ENCODE measurements at places on chromosomes 7 and 10.

- DNase-seq: no peak
Measured at GRCh38 chr7:20340839-20341238, 10.1 kb downstream of the ITGB8 start.

- DNase-seq: no peak
Measured at GRCh38 chr7:88737632-88738031, 21.9 kb upstream of the ZNF804B start.

DNA sequence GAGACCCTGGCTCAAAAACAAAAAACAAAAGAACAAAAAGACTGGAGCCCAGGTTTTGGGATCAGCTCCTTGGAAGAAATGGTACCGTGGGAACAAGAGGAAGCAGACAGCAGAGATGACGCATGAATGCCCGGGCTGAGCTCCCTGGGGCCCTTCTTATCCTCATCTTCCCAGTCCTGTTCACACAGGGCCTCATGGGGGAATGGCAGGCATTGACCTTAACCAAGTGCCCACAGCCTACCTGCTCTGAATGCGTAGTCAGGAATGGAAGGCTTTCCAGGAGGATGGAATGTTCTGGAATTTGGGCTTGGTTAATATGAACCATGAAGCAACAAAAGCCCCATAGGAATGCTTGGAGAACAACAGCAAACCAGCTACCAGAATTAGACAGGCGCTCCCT lies 154.7 kb downstream of the PRPF18 start:
- DNase-seq: no peak

DNA sequence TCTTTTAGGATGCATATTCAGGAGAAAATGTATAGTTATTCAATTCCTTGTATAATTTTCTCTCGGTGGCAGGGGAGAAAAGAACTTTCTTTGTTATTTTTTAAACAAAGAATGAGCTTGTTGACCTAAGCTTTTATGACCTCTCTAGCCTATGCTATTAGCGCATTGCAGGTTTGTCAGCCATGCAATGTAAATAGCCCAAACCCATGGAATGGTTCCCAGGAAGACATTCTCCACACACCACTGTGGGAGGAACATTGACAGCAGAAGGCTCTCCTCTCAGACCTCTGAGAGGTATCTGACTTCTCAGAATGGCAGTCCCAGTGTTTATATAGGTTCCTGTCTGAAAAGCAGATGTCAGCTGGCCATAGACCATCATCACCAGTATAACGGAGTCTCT lies 19.6 kb upstream of the AGBL3 start:
- no peak for DNase-seq

DNA sequence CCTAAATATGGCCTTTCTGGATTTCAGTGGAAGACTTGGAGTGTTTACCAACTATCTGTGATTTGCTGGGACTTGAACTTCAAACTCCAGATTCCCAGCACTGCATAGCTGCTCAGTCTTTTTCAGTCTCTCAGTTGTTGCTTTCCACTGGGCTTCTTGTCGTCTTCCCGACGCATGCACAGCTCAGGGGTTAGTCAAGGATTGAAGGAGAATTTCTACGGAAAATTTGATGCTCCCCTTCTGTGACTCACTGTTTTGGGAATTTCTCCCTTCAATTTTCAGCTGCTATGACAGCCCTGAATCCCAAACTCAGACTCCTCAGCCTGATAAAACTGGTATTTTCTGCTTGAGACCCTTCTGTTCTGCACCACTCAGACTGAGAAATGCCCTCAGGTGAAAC lies 91.7 kb downstream of the CYP26A1 start:
- no peak for DNase-seq

DNA sequence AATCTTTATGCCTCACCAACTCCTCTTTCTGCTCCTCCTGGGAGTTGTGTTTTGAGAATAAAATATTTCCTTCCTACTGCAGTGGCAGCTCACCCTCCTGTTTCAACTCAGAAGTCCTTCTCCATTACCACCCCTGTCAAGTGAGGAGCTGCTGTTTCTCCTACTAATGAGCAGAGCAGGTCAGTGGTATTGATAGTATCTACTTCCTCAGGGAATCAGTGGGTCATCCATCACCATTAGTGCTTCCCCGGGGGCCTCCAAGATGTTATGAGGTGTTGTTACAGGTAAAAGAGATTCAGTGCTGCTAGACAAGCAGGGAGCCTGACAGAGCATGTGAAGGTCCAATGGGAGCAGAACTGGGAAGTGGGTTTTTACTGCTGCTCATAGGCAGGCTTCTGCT lies 795.2 kb downstream of the REEP3 start:
- no peak for DNase-seq

DNA sequence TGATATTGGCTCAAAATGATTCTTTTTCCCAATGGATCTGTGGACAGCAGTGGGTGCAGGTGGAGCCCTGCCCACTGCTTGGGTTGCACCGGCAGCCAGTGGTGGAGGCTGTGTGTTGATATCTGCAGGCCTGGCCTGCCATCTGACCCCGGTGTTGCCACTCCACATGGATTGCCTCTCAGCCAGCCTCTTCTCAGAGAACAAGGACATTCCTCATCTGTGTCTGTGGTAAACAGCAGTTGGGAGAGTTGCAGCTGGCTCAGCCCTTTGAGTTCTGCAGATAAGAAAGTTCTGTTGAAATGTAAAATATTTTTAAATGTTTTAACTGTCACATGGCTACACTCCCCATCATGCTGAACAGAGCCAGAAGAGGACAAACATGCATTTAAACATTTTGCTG lies 374.9 kb upstream of the CELF2 start:
- DNase-seq: no peak

DNA sequence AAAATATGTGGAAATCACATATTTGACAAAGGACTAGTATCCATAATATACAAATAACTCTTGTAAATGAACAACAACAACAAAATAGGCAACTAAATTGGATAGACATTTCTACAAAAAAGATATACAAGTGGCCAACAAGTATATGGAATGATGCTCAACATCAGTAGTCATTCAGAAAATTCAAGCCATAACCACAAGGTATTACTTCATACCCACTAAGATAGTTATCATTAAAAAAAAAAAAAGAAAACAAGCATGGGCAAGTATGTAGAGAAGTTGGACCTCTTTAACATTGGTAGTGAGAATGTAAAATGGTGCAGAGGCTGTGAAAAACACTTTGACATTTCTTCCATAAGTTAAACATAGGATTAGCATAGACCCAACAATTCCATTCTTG lies 80.8 kb downstream of the CYP26A1 start:
- no peak for DNase-seq

DNA sequence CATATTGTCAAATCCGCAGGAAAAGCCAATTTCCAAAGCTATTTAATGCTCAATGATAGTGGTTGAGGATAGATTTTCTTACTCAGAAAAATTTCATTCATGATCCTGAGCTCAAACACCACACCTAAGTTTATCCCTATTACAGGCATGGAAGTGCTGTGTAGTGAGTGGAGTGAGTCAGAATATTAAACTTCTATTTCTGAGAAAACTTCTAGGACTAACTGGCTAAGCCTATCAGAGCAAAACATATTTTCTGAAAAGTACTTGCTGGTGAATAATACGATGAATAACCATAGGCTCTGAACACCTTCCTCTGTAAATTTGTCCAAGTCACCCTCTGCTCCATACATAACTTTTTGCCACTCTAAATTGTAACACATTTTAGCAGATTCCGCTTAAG lies 221.5 kb downstream of the SUGCT start:
- DNase-seq: no peak

DNA sequence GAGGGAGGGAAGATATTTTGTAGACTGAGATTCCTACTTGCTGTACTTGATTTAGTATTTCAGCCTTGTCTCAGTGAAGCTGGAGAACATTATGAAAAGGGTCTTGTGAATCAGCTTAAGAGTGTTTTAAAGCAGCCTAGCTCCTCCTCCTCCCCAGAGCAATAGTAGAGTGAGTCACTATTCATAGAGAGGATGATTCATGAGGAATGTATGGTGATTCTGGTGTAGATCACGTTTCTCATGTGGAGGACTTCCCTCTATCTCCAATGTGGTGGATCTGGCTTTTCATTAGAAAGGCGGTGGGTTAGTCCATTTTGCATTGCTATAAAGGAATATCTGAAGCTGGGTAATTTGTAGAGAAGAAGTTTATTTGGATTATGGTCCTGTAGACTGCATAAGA lies 340.1 kb upstream of the CHRM2 start:
- DNase-seq: no peak

DNA sequence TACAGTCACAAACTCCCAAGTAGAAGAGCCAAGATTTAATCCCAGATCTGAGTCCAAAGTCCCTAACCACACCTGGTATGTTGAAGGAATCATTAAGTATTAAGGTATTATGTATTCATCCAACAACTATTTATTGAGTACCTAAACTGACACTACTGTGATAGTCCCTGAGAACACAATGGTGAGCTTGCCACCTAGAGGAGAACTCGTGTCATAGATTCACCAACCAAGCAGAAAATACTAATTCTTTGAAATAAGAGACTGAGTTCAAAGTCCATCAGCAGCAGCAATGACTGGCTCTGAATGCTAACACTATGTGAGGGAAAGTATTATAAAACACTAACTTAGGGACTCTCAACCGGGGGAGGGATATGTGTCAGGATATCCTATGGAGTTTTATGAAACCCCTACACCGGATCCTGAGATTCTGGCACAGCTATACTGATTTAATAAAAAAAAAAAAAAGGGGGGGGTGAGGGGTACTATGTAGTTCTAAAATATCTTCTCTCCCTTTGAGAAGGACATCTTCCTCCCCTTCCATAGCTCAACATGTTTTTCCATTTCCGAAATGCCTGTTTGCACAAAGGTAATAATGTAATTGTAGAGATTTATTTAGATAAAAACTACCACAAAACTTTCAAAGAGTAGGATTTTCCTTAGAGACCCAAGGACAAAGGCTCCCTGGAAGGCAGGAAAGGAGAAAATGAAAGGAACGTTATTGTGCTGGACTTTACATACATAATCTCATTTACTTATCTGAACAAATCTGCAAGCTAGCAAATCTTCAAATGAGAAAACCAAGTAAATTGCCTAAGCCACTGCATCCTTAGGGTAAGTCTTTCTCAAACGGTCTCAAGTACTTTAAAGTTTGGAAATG lies 1.6 kb downstream of the NCOA4 start:
- DNase-seq: no peak

DNA sequence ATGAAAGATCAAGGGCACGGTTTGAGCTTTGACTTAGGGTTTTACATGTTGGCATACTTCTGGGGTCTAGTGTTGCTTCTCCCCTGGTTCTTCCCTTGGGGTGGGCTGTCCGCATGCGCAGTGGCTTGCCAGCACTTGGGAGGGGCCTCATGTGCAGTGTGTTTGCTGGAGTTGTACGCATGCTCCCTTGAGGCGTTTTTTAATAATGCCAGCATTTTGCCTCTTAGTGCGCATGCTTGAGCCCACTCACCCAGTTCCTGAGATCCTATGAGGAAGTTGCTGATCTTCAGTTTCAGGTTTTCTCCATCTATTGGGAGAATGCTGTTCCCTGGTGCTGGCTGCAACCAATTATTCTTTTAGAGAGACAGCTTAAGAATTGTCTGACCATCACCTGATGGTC lies 113.4 kb upstream of the GPR141 start:
- no peak for DNase-seq

GRCh38 chr10:29957236-29957635 lies 102.2 kb downstream of the JCAD start:
- DNase-seq: no peak

DNA sequence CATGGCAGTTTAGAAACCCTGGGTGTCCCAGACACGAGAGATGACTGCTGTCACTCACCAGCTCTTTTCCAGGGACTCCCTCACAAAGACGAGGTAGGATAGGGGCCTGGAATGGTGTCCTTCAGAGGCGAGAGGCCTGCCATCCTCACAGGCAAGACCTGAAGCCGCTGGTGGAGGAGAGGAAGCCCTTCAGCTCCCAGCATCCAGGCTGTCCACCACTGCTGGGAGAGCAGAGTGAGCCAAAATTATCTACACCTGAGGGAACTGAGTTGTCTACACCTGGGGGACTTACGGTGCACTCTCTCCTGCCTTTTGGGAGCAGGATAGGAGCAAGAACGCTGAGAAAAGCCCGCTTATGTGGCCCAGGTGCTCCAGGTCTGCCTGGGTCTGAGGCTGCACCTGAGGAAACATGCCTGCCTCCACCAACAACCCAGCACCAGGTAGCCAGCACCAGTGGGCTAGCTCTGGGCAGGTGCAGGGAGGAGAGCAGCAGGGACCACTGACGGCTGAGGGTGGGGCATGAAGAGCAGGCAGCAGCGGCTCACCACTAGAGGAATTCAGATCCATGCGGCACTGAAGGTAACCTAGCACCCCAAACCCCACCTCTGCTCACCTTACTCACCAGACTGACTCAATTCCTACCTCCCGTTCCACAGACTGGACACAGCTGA lies 357.2 kb downstream of the SH2D4B start:
- DNase-seq: no peak

GRCh38 chr7:133885213-133885612 lies 241.9 kb upstream of the LRGUK start:
- no peak for DNase-seq

GRCh38 chr10:47346581-47347302 lies 1.4 kb upstream of the RBP3 start:
- no peak for DNase-seq

DNA sequence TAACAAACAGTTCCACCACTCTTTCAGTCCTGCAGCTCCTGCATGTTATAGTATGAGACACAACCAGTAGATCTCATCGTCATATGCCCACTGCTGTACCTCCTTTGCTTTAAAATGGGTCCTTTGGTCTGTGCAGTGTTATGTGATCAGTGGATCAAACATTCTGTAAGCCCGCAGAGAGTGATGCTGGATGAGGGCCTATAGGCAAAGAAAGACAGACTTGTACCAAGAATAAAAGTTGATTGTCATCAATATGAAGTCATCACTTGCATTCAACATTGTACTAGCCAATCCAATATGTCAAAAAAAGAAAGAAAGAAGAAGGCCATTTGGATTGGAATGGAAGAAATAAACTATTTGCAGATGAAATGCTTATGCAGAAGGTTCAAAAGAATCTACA lies 79.8 kb upstream of the PHYHIPL start:
- DNase-seq: no peak

DNA sequence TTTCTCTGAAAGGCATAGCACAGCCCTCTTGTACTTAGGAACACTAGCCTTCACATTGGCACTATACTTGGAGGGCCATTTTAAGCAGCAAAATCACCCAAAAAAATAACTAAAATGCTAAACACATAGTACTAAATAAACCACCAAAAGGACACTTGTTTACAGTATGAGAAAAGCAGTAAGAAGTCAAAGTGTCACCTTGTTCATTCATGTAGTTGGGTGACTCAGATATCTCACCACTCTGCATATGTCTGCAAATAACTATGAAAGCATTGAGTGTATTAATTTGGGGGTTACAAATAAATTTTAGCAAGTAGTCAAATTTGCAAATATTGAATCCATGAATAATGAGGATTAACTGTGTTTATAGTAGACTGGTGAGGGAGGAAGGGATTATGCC lies 107.6 kb downstream of the ELAPOR2 start:
- DNase-seq: no peak

GRCh38 chr10:67969875-67970274 lies 85.4 kb downstream of the SIRT1 start:
- DNase-seq: no peak
